Activated naive CD8-positive, alpha-beta T cell treated with anti-CD3 and anti-CD28 coated beads, Interleukin-2, amount 50 U/mL, for 24 hours (primary cell): ENCODE measurements at places on chromosomes 2 and 18.

DNA sequence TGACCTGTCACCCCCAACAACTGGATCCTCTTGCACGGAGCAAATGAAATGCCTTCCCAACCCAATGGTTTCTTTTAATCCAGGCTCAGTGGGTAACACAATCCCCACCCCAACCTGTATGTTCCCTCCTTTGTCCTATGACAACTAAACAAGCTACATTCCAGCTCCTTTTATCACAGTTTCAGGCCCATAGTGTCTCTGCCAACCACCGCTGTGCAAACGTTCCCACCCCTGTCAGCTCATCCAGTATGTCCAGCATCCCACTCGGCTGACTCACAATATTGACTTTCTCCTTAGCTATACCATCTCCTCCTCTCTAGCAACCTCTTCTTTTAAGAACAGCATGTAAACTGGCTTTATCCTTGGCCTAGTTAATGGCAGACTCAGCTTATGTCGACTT lies 117.9 kb upstream of the PPP1CB start:
- DNase-seq, result no peak

GRCh38 chr18:76913583-76913982 lies 91.2 kb downstream of the ZNF236 start:
- no peak for DNase-seq

DNA sequence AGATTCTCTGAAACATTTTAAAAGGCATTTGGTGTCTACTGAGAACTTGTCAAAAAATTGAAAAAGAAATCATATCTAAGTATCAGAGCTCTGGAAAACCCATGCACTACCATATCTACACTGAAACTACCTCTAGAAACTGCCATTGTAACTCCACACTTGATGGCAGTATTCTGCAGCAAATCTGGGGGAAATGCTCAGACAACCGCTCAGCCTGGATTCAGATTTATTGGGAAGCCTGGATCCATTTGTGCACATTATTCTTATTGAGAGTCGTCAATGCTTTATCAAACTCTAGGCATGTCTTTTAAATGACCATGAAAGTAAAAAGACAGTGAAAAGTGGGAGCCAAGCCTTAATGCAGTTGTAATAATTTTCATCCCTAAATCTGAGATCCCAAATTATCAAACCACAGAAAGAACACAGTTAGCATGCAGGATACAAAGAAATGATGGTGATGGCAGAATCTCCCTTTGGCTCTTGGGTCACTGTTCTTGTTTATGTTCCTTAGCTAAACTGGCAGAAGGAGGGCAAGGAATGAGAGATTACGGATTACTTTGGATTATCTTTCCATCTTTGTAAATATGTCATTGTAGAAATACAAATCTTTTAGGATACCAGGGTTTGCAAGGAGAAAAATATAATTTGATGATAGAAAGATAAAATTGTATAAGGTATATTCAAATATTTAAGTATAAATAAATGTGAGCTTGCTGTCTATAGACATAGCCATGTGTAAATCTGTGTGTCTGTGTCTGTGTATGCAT lies 512.1 kb upstream of the SYT4 start:
- no peak for DNase-seq

DNA sequence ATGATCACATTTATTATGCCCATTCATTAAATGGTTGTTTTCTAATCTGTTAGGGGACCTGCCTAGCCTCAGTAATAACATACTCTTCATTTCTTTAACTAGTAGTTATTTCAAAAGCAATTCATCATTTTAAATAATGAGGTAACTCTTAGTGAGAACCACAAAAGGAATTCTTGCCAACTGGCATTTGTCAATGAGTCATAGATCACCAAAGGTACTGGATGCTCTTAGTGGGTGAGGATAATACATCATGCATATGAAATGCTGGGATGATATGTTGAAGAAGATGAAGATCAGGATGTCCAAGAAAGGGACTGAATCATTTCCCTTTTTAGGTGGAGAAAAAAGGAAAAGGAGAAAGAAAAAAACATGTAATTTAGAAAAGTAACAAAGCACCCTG lies 826.2 kb upstream of the DDX18 start:
- DNase-seq, result no peak

DNA sequence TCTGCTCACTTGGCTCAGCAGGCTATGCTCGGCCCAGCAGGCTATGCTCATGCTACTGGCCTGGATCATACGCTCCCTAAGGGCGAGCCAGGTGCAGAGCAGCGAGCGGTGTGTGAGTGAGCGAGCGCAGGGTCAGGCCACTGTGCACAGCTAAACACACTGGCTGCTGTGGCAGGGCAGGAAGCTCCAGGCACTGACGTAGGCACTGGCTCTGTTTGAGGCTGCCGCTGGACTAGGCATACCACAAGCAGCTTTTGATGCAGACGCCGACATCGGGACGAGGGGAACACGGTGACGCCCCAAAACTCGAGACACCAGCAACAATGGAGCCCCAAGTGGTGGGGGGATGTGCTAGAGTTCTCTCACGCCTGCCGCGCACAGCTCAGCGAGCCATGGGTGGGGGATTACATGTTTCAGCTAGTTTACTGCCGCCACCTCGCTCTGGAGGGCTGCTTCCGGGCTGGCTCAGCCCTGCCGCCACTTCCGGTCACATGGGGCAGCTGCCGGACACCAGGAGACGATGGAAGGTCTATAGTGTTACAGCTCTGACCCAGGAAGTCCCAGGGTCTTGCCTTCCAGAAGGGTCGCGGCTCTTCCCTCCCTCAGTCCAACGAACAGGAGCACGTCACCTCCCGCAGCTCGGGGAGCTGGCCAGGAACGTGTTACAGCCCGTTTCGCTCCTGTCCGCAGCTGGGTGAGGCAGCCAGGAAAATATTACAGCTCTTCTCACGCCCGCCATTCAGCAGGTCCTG lies 1176.9 kb upstream of the LRRTM1 start:
- no peak for DNase-seq

GRCh38 chr18:56645415-56646016 lies 5.6 kb upstream of the WDR7 start:
- no peak for DNase-seq

DNA sequence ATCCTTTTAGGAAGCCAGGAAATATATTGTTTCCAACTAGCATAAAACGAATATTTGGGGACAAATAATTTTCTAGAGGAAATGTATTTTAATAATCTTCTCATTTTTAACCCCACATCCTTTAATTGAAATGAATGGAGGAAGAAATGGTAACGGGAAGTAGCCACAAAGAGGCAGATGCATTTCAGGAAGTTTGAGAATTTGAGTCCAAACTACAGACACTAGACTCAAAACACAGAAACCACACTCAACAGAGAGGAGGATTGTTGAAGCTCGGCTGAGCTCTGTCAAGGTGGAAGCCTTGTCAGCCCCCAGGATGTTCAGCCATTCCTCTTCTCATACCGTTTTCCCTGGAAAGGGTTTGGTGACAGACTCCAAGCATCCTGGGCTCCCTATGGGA lies 288.5 kb downstream of the NAPG start:
- DNase-seq, result no peak

GRCh38 chr2:69770193-69770702 lies 28.3 kb downstream of the ANXA4 start:
- peak; percentile 33 for DNase-seq

GRCh38 chr2:134936691-134937090 lies 18.1 kb downstream of the CCNT2 start:
- DNase-seq, result no peak

- DNase-seq, result no peak
Observed at GRCh38 chr2:211737282-211737681, 801.3 kb downstream of the ERBB4 start.

- DNase-seq, result peak; percentile 2
Observed at GRCh38 chr2:154623819-154624218, 74.7 kb upstream of the KCNJ3 start.

DNA sequence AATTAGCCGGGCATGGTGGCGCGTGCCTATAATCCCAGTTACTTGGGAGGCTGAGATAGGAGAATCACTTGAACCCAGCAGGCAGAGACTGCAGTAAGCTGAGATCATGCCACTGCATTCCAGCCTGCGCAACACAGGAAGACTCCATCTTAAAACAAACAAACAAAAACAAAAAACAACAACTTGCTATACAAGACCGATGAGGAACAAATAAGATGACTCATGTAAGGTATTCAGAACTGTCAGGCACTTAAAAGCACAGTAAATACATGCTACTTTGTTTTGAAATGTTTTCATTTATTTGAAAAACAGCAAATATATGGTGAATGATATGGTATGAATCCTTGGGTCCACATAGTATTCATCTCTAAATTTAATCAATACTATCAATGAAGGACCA lies 66.7 kb downstream of the TRIP12 start:
- DNase-seq, result no peak

GRCh38 chr2:99824758-99825157 lies 317.6 kb downstream of the AFF3 start:
- no peak for DNase-seq

DNA sequence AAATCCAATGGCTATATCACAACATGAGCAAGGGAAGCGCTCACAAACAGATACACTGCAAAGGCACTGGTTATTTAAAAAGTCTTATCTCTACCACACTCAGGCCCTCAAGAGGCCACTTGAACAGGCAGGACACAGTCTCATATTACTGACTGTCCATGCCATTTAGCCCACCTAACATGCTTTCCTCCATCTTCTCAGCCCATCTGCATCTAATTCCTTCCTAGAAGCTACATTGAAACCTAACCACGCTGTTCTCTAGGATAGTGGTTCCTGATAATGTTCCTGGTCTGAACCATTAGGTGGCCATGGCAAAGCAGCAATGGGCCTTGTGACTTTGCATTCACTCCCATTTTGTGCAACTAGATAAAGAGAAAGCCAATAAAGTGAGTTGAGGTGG lies 22.5 kb upstream of the NEB start:
- no peak for DNase-seq

GRCh38 chr2:28400419-28400818 lies 7.8 kb downstream of the FOSL2 start:
- no peak for DNase-seq

DNA sequence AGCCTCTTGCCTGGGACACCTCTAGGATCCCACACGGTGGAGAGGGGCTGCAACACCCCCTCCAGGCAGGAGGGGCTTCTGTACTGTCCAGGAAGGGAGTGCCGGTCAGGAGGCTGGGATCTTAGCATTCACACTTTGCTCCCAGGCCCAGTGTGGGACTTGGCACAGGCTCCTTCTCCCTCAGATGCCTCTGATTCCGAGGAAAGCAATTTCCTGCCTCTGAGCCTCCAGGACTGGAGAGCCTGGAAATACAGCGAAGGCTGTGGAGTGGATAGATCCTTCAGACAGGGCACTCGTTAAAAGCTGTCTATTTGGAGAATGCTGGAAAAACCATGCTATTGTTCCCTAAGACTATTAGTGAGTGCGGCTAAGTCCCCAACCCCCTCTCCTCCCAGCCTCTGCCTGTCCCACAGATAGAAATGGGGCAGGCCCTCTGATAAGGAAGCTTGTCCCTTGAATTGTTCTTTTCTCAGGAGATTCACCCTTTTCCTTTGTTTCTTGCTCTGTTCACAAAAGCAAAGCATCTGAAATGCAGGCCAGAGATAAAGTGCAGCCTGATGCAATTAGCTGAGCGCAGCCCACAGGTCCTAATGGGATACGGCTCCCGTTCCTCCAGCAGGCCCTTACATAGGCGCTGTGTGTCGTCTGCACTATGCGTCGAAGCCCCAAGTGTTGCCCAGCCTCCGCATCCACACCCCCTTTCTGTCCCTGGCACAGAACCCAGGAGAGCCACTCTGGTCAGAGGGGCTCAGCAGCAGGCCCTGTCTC lies 252.2 kb downstream of the KLHL29 start:
- DNase-seq, result no peak
